ENCODE measurements at places on chromosomes 12 and 14. TPM values are rescaled to one million over a fixed set of nuclear protein-coding genes. Genes with fewer than 3 reads are reported as not detected.
A peak's percentile ranks its signal among the peaks of the same experiment; 100 is the strongest.

Gene ASIC1
- total RNA-seq: 11.2 TPM

- no peak for DNase-seq
Measured at GRCh38 chr14:23608454-23608853, 27.7 kb upstream of the DHRS2 start.

- DNase-seq: no peak
Measured at GRCh38 chr14:23093991-23094665, 808 bp downstream of the ACIN1 start.

Gene CD69
- total RNA-seq: 90.5 TPM

- no peak for DNase-seq
Measured at GRCh38 chr12:46554460-46554859, 181.9 kb upstream of the SLC38A2 start.

Gene BAZ2A
- total RNA-seq: 126 TPM

- DNase-seq: no peak
Measured at GRCh38 chr12:46524778-46525177, 152.2 kb upstream of the SLC38A2 start.

Gene CLEC6A
- not detected for total RNA-seq

DNA sequence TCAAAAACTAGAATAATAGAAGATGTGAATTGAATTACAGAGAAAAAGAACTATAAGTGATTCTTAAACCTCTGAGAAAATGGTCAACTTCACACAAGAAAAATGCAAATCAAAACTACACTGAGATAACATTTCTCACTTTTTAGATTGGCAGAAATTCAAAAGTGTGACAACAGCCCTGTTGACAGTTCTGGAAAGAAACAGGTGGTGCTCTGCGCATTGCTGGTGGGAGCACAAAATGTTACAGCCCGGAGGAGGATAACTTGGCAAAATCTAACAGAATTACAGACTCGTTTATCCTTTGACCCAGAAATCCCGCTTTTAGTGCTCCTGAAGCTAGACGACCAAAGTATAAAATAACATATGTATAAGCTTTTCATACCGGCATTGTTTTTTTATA, 222.5 kb upstream of the CNTN1 start:
- DNase-seq: no peak

Gene MGP
- total RNA-seq: not detected

- peak; percentile 46 for DNase-seq
Measured at GRCh38 chr12:57477710-57478681, 1.7 kb downstream of the ARHGAP9 start.

DNA sequence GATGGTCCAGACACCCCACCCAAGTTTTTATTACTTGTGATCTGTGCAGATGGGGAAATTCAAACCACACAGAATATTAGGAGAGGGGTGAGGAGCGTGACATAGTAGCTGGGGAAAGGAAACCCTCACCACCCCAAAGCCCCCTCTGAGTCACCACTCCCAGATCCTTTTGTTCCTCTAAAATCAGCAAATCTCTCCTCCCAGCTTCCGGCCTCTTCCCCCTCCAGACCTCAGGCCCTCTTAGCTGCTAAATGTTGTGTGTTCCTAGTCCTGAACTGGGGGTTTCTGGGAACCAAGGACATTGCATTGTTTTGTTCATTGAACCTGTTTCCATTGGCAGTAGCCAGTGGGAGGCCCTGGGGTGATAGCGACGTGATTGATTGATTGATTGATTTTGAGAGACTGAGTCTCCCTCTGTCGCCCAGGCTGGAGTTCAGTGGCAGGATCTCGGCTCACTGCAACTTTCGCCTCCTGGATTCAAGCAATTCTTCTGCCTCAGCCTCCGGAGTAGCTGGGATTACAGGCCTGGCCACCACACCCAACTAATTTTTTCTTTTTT, 5.9 kb upstream of the ORAI1 start:
- no peak for DNase-seq

DNA sequence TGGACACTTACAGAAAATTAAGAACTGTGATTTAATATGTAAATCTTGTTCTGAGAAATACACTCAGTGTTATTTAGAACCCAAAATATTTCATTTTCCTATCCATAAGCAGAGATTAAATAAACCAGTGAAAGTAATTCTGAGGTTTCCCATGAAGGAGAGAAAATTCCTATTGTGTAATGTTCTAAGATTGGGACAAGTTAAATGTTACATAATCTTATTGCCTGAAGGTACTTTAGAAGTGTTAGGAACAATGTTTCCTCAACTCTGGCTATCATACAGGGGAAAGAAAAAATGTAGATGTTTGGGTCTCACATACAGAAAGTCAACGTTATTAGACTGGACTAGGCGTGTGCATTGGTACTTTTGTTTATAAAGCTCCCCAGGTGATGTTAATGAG, 281.9 kb upstream of the SYT10 start:
- no peak for DNase-seq

Gene OR10P1
- not detected for total RNA-seq

DNA sequence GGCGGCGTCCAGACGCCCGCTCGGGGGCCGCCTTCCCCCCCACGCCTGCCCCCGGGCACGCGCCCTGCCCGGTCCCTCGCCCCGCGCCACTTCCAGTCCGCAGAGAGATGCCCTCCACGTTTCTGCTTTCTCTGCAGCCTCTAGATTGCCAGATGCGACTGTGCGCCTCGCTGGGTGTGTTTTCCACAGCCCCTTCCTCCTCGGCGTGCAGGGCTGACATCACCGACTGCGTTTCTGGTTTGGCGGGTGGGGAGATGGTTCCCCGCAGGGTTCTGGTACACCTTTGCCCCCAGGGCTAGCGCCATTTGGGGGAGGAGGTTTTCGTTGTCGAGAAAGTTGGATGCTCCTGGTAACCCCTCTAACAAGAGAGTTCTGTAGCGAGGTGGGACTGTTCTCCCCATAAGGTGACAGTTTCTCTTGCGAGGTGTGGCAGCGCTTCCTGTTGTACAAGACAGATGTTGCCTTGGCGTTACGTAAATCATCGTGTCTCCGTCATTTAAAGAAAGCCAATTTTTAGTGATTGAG, 1.5 kb downstream of the CALM1 start:
- DNase-seq: peak; percentile 63

- no peak for DNase-seq
Measured at GRCh38 chr14:56585461-56586084, 6.0 kb downstream of the TMEM260 start.

DNA sequence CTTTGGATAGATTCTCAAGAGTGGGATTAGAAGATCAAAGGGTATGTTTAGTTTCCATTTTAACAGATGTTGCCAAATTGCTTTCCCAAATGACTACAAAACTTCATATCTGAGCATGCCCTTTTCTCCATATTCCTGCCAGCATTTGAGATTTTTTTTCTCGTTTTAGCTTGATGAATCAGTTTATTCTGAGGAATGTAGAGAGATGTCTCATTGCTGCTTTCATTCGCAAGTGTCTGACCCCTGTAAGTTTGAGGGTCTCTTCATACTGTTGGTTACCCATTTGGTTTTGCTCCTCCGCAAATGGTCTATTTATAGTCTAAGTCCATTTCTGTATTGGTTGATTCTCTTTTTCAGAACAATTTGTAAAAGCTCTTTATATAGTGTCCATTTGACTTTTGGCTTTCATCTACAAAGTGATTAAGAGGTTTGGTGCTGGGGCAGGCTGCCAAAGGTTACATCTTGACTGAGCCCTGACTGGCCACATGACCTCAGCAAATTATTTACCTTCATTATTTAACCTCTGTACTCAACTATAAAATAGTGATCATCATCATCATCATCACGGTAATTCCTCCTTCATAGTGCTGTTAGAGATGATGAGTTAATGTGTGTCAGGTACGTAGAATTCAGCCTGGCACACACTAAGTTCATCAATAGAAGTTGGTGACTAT, 33.6 kb downstream of the HCAR2 start:
- DNase-seq: no peak

GRCh38 chr14:72638021-72638420, 255.9 kb downstream of the DPF3 start:
- DNase-seq: no peak

Gene PDZRN4
- not detected for total RNA-seq

DNA sequence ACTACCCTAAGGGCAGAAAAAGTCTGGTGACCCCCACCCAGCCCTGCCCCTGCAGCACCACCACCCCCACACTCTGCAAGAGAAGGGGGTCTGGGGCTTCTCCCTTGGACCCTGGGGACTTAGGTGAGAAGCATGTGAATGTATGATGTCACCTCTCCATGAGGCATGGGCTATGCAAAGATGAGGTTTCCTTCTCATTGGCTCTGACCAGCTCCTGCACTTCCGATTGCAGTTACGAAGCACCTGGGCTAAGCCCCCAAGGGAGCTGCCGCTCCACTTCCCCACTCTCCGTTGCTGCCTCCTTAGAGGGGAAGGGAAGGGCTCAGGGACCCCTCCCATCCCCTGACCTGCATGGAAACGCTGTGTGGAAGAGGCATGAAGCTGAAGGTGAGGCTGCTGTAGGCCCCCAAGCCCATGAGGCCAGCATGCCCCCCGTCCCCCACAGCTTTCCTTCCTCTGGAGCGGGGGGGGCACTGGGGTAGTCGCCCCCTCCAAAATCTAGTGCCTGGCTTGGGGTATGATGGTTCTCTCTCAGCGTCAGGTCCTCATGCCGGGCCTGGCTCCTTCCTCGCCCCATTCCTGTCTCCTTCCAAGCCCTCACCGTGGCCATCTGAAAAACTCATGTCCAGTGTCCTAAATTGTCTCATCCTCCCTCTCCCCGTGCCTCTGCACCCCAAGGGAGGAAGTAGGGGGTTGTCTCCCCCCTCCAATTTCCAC, 5.5 kb upstream of the DDX23 start:
- no peak for DNase-seq

DNA sequence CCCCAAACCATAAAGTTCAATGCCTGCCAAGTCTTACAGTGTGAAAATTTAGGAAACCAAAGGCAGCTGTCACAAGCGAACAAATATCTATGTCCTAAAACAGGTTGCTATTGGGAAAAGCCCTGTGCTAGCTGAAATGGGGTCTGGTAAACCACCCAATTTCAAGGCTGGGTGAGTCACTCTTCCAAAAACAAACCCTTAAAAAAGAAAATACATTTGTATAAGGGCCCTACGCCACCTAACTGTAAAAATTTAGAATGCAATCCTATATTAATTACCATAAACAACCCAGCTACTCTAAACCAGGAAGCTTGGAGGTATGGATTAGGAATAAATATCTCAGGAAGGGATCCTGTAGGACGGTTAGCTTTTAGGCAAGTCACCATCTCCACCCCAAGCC, 32.1 kb downstream of the PRMT8 start:
- no peak for DNase-seq

Gene HNF1A
- not detected for total RNA-seq

DNA sequence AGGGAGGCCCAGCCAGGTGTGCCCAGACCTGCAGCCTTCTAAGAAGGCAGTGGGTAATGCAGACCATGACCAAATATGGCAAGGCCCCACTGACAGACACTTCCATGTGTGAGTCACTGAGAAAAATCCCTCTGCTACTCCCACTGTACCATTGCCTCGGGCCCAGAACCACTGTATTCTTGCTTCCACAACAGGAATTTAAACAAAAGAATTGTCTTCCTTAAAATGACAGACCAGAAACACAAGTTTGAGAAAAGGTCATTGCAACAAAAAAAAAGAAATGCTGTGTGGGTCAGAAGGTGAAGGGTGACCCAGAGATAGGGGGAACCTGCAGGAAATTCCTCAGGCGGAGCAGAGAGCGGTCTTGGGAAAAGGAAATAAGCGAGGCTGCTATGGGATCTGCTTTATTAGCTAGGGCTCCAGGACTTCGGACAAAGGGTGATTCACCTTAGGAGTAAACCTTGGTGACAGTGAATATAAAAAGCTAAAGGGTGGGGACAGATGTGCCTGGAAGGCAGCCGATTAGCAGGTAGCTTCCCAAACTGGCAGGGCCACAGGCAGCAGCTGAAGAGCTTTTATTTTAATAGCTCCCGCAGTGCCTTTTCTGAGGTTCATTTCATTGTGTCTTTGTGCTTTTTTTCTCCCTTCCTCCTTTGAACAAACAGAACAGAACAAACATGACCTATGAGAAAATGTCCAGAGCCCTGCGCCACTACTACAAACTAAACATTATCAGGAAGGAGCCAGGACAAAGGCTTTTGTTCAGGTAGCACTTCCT, 185.3 kb upstream of the BCL2L14 start:
- no peak for DNase-seq

GRCh38 chr12:57236925-57237595, 7.5 kb downstream of the SHMT2 start:
- DNase-seq: no peak

GRCh38 chr14:92352158-92352985, 29.4 kb downstream of the SLC24A4 start:
- peak; percentile 6 for DNase-seq

GRCh38 chr14:44812672-44813071, 149.1 kb downstream of the KLHL28 start:
- DNase-seq: no peak

- DNase-seq: no peak
Measured at GRCh38 chr12:22828066-22828465, 203.1 kb downstream of the ETNK1 start.

Gene SRSF9
- 233 TPM for total RNA-seq

Gene SLC38A4
- not detected for total RNA-seq

- no peak for DNase-seq
Measured at GRCh38 chr14:37668646-37669045, 73.2 kb downstream of the TTC6 start.

Gene SERPINA10
- not detected for total RNA-seq

GRCh38 chr14:94840467-94840866, 70.6 kb upstream of the GSC start:
- DNase-seq: no peak

Gene HVCN1
- total RNA-seq: 13.8 TPM

- DNase-seq: no peak
Measured at GRCh38 chr12:32987512-32987911, 90.9 kb upstream of the PKP2 start.

- no peak for DNase-seq
Measured at GRCh38 chr12:16385782-16386646, 38.6 kb downstream of the MGST1 start.
